Calu3 (cell line): ENCODE measurements at places on chromosomes 4 and X.

GRCh38 chrX:47831788-47832187 is 4.9 kb upstream of the ZNF81 start:
- DNase-seq = peak; percentile 69

- no peak for DNase-seq
These were observed 48.5 kb upstream of the CYSLTR1 start for GRCh38 chrX:78375894-78376293.

DNA sequence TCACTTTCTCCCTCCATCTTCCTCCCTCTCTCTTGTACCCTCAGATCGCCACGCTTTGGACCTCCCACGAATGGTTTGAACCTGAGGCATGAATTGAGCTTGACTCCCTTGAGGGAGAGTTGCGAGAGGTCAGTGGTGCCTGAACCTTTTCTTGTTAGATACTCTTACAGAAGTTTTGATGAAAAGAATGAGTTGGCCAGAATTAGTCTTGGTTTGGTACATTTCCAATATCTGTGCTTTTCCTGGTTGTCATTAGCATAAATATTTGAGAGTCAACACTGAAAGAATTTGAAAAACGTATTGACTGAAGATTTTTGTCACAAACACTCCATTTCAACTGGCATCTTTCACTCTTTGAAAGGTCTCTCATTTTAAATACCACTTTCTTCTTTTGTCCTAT is 510.6 kb upstream of the DIPK2B start:
- DNase-seq = no peak

- DNase-seq = no peak
These were observed 695.0 kb upstream of the HS3ST1 start for GRCh38 chr4:12123707-12124106.

DNA sequence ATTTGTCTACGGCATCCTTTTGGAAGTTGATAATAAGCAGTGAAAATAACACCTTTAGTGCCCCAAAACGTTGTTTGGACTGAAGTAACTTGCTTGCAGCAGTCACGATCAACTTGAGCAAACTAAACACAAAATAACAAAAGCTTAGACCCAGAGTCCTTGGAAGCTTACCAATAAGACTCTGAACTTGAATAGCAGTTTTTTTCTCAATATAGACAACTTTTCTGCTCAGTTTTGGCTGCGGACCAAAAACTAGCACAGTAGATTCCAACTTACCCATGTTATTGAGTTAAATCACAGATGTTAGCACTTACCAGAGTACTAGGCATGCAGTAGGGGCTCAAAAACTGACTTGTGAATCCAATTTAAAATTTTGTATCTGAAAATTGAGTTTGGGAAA is 746.9 kb downstream of the PCDH19 start:
- DNase-seq = no peak

DNA sequence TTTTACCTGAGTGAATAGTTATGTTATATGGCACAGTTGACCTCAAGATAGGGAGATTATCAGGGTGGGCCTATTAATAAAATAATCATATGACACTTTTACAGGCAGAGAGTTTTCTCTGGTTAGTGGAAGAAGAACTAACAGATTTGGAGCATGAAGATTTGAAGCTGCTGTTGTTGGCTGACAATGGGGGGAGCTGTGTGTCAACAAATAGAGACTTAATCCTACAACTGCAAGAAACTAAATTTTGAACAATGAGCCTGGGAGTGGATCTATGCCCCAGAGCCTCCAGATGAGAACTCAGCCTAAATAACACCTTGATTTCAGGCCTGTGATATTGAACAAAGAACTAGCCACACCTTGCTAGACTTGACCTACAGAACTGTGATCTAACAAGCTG is 7.2 kb upstream of the CCSER1 start:
- no peak for DNase-seq

- DNase-seq = no peak
These were observed 61.9 kb upstream of the PAGE4 start for GRCh38 chrX:49767236-49767635.

DNA sequence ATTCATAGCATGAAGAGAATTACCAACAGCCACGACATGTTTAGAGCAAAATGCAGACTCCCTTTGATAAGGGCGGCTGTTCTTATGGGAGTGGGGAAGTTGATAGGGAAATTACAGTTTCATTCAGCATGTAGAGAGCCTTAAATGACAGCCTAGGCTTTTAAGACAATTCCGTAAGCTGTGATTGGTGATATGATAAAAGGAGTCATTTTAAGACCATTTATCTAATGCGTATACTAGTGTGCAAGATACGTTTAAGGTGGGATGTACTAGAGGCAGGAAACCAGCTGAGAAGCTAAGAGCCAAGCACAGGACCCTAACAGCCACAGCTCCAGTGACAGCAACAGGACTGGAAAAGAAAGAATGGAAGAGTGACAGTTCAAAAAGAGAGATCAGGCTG is 102.2 kb upstream of the ZFP42 start:
- DNase-seq = no peak

DNA sequence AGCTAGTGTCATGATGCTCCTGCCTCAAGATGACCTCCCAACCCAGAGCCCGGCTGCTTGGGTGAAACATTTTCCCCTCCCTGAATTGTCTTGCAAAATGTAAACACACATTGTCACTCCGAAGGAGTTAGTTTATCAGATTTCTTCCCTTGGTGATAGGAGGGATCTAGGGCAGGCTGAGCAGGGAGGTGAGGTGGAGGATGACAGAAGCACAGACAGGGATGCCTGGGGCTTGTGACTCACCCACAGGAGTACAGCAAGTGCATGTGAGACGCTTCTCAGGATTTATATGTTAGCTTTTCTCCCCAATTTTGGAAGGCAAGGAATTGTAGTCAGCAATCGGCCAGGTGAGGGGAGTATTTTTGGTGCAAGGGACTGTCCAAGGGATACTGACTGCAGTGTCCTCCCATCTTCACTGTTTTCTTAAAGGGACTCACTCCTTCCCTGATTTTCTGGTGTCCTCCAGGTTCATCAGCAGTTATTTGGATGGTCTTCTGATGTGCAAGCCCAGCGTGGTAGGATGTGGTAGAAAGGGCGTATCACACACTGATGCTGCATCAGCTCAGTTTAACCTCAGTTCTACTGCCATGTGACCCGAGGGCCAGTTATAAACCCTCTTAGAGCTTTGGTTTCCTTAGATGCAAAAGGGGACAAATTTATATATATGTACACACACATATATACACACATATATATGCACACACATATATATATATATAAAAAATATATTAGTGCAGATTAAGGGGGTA is 46.2 kb upstream of the IGFBP7 start:
- DNase-seq = no peak

DNA sequence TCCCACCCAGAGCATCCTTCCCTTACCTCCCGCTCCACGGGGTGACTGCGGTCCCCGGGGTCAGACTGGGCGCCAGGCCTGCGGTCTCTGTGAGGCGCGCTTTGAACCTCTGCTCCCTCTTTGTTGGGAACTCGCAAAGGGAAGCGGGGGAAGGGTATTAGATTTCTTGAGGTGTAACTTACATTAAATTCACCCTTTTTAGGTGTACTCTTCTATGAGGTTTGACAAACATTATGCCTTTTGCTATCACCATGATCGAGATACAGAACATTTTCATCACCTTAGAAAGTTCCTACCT is 569 bp downstream of the DCK start:
- DNase-seq = peak; percentile 7

- no peak for DNase-seq
These were observed 38.9 kb downstream of the SRPX2 start for GRCh38 chrX:100682939-100683338.

GRCh38 chr4:86269354-86269753 is 90.5 kb downstream of the MAPK10 start:
- no peak for DNase-seq

DNA sequence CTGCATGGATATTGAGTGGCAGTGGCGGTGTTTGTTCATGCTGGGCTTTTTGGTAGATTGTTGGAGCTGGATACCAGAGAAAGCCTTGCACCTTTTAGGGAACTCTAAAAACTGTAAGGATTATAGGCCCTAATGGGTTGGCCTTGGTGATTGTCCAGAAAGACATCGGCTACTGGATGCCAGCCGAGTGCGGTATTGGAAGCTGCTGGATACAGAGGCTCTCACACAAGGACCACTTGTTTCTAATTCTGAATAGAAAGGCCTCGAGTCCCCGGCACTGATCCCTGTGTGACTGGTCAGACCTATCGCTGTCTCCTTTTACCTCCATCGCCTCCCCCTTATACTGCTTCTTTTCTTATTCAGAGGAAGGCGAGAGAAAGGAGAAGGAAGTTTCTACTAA is 27.3 kb upstream of the SCOC start:
- DNase-seq = no peak

GRCh38 chr4:152239216-152239615 is 296.7 kb downstream of the FBXW7 start:
- DNase-seq = no peak

DNA sequence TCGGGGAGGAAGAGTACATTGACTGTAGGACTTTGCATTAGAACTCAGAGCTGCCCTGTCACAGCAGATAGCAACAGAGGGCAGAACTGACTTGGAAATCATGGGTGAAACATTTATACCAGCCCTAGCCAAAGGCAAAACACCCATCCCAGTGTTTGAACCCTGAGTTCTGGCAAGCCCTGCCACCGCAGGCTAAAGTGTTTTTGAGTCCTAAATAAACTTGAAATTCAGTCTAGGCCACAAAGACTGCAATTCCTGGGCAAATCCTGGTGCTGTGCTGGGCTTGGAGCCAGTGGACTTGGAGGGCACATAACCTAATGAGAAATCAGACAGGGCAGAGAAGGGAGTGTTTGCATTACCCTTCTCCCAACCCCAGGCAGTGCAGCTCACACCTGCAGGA is 1015.7 kb downstream of the FSTL5 start:
- no peak for DNase-seq

DNA sequence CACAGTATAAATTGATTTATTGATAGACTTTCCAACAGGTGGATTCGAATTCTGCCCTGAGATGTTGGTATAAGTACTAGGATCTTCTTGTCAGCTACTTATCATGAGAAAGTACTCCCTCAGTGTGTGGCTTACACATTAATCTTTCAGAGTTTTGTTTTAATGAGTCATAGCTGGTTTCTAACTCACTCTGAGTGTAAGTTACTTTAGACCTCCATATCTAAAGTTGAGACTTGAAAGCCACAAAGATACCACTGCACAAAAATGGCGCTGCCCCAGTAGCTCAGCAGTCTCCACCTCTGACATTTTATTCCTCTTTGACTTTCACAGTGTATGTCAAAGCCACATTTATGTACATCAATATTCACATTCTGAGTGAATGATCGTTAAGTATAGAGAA is 318.5 kb downstream of the ARAP2 start:
- no peak for DNase-seq

- DNase-seq = no peak
These were observed 448.5 kb downstream of the TRAM1L1 start for GRCh38 chr4:116636917-116637316.

GRCh38 chr4:183633476-183634400 is 25.2 kb downstream of the RWDD4 start:
- no peak for DNase-seq

DNA sequence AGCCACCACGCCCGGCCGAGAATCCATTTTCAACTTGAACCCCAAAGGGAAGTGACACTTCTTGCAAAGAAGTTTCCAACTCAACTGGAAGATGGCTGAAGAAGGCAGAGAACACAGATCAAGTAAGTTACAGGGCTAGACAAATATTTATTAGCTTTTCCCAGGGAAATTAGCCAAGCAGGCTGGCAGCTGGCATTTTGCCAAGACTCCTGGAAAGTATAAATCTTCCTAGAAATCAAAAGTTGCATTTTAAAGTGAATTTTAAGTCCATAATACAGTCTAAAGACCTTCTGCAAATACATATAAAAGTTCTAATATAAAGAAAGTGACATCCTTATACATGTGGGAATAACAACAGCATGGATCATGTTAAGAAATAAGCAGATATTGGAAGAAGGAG is 3.4 kb upstream of the MRPL1 start:
- no peak for DNase-seq

DNA sequence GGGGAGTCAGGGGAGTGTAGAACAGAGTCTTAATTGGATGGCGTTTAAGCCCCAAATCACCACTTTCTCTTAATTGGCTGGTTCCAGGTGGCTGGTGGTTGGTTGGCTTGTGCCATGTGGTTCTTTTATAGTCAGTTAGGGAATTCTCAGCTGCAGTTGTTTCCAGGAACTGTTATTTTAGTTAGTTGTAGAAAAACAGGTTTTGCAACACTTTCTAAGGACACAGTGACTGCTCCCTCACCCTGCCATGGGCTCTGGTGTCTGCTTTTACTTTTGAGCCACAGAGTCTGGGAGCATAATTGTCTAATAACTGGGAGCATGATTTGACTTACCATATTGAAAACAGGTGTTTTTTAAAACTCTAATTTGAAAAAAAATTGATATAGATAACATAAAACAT is 75.8 kb upstream of the PCDH18 start:
- DNase-seq = peak; percentile 5

DNA sequence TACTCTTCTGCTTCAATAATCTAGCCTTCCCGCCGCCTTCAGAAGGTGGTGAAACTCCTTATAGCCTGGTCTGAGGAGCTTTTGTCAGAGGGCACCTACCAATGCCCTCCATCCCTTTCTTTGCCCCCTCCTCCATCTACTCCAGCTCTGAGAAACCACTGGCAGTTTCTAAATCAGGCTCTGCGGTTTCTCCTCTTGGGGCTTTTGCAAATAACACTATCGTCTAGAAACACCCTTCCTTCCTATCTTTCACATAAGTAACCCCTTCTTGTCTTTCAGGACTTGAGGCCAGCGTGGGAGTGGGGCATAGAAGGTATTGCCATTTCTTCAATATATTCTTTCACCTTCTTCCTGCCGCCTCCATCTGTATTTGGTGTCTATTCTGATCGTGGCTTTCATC is 1.2 kb upstream of the EFHC2 start:
- DNase-seq = no peak

DNA sequence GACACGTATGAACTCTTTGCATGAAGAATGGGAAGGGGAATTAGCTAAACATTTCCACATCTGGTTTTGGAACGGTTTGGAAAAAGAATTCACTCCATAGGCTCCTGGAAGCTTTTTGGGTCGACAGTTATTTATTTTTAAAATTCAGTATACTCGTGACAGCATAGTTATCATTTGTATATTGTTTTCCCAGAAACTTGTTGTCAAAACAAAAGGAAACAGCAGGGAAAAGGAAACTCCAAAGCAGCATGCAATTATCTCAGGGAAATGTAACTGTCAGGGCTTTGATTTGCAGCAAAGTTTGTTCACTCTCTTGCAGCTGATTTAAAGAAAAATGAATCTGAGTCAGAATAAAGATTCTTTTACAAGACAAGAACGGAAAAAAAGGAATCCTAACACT is 86.5 kb downstream of the PLAC1 start:
- no peak for DNase-seq

DNA sequence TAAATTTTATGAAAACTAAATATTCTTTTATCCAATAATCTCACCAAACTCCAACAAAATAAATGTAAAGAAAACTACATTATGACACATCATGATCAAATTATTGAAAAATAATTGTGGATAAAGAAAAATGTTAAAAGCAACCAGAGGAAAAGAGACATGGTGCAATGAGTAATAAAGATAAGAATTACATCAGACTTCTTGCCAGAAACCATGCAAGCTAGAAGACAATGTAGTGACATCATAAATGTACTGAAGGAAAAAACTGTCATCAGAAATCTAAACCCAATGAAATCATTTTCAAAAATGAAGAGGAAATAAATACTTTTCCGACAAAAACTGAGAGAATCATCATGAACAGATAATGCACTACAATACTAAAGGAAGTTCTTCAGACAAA is 135.9 kb upstream of the EOLA2 start:
- no peak for DNase-seq

GRCh38 chr4:186201535-186202230 is 10.3 kb downstream of the CYP4V2 start:
- DNase-seq = peak; percentile 68

GRCh38 chr4:134201216-134202161 is at the start of gene PABPC4L:
PABPC4L (minus strand) TSS chr4:134201789; CDS start chr4:134201019, 770 bp downstream.
- DNase-seq = no peak

- no peak for DNase-seq
These were observed 122.3 kb upstream of the TMEM164 start for GRCh38 chrX:109880629-109881028.
